ENCODE measurements at places on chromosomes 3 and 15.

DNA sequence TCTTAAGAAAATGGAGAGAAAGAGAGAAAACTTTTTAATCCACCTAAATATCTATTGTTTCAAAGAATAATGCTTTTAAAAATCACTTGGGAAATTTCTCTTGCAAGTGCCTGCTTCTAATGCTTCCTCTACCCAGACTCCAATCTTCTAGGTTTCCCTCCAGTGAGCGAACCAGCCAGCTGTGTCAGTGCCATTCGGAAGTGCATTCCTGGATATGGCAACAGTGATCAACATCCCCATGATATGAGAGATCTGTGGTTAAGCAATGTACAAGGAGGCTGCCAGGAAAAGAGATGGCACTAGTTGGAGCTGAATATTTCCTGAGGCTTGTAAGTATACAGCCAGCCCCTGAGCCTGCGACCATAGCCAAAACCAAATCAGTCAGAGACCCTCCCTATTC lies 53.3 kb upstream of the KCNMB2 start:
- DNase-seq, result no peak

DNA sequence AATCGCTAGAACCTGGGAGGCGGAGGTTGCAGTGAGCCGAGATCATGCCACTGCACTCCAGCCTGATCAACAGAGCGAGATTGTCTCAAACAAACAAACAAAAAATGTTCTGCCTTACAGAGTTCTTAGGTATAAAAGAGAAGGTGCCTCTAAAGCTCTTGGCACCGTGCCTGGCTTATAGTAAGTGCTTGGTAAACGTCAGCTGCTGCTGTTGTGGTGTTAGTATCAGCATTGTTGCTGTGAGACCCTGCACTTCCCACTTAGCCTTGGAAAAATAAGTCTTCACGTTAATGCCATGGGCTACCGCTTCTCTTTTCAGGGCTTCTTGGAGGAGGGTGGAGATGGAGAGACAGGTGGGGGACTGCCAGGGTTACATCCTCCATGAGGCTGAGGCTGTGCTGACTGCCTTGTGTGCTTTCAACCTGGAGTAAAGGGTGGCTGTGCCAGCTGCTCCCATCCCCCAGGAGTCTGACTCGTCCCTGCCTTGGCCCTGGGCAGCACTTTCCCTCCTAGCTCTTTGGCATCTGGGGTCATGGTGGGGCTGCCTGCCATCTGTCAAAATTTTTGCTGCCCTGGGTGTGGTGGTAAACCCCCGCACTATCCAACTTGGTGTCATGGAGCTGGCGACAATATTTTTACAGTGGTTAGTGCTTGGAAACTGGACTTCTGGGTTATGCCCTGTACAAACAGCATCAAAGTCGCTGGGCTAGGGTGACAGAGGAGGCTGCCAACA lies 17.8 kb downstream of the FLNB start:
- no peak for DNase-seq

DNA sequence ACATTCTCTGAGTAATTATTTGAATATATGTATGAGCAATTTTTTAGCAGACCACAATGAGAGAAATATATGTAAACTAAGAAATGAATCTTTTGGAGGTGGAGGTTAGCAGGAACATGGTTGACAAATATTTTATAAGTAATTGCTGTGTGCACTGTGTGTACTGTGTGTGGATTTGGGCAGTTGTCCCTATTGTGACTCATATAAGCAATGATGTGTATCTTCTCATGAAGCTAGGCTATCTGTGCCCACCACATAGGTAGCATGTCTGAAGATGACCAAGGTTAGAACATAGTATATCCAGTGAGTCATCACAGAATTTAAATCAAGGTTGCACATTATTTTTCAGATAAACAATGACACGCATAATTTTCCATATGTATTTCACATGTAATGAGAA lies 713.9 kb upstream of the GBE1 start:
- DNase-seq, result no peak

- no peak for DNase-seq
These were observed 49.7 kb upstream of the GOLGA6B start for GRCh38 chr15:72604794-72605193.

DNA sequence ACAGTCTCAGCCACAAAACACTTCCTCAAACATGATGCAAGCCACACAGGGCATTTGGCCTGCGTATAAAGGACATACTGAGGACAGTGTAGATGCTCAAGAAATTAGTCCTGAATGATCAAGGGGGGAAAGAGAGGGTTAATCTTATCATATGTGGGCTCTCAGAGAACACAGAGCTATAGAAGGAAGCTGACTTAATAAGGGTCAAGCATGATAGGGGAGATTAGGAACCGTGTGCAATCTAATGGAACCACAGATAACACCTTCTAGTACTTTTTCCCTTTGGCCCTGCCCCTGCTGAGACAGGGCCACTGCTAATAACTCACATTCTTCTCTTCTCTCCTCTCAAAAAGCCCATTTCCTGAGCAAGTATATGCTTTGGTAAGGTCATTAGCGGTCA lies 114.1 kb upstream of the ADAMTS9 start:
- no peak for DNase-seq

GRCh38 chr3:186287711-186288110 lies 74.3 kb downstream of the DGKG start:
- no peak for DNase-seq

DNA sequence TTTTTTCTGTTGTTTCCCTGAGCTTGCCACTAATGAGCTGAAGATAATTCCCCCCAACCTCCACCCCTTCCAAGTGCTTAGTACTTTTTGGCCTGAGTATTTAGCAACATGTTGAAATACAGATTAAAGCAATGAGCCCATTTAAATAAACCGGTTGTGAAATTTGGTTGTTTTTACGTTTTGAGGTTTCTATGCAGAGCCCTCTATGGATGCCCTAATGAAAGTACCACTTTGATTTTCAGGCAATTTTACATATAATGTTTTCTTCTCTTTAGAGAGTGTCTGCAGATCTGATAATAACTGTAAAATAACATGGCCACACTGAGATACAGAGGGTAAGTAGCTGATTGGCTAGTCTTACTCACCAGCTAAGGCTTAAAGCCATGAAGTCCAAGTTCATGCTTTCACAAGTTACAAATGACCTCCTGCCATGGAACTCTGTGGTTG lies 139.4 kb upstream of the SLC7A14 start:
- DNase-seq, result no peak

- no peak for DNase-seq
These were observed 68.0 kb downstream of the CHL1 start for GRCh38 chr3:264394-265156.

DNA sequence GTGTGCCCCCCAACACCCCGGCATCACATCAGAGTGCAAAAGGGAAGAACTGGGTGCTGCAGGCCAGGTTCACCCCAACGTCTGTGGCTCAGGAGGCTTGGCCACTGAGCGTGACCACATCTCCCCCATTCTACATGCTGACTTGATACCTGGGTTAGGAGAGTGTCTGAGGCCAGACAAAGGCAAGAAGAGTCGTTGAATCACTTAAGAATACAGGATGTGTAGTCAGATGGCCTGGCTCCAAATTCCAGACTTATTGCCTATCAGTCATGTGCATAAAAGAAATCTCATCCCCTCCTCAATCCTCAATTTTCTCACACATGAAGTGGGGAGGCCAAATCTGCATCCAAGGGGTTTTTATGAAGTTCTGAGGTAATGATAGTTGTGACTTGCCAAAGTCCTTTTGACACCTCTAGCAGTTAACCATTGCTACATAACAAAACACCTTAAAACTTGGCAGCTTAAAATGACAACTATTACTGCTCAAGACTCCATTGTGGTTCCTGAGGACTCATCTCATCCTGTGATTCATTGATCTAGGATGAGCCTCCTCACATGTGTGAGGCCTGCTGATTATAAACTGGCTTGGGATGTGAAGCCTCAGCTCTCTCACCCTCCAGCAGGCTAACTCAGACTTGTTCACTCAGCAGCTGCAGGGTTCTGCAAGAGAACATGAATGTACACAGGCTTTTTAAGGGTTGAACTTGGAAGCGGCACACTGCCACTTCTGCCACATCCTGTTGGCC lies 138.8 kb upstream of the TLE3 start:
- no peak for DNase-seq

DNA sequence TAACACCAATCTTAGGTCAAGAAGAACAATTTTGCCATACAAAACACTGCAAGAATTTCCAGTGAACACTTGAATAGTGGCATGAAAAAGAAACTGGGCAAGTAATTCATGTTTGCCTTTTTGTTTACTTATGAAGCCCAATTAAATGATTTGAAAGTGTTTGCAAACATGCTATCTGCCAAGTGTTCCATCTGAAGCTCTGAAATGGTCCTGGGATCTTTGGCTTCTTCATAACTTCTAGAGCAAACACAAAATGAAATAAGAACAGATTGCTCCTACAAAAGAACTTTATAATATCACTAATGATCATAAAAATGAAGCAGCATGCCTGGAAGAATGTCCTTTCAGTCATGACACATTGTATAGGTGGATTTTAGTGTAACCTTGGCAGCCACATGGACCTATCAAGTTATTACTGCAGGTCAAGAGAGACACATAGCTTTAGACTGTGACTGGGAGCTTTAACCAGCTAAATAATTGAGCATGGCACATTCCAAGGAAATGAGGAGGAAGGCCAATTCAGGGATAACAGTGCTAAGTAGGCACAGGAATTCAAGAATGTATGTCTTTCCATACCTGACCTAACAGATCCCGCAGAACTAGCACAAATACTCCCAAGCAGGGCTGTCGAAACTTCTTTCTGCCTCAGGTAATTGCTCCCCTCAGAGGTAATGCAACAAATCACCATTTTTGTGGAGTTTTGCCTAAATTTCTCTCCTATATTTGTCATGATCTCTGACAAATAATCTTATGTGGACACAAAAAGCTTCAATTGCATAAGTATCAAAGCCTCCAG lies 144.6 kb downstream of the DUT start:
- no peak for DNase-seq

DNA sequence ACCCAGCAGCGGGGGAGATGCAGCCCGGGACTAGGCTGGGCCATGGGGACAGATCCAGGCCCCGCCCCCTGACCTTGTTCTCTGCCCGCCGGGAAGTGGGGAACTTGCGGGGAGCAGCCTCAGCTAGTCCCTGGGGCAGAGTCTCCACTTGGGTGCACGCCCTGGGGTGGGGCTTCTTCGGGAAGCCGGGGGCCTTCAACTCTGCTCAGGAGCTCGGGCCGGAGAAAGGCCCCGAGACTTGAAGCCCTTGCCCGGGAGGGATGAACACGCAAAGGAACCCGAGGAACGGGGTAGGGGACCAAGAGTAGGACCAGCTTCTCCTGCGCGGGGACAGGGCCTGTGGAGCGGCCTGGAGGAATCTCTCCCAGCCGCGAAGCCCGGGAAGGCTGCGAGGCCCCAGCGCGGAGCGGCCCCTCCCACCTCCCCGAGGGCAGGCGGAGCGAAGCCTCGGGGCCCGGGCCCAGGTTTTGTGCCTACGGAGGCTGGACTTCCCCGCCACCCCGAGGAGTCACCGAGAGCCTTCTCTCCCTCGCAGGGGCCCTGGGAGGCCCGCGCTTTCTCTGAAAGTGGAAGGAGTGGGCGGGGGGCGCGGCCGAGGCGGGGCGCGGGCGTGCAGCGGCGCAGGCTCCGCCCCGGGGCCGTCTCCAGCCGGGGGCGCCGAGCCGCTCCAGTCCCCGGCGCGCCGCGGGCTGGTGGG lies at the start of gene ITPKA:
Gene ITPKA (plus strand): TSS at position 670 of the 697 bp plus-strand sequence. CDS start 54 bp downstream, outside the sequence.
- DNase-seq, result no peak

- DNase-seq, result no peak
These were observed 58.0 kb downstream of the PLD1 start for GRCh38 chr3:171752329-171752728.

- DNase-seq, result no peak
These were observed 40.8 kb downstream of the SRGAP3 start for GRCh38 chr3:9208605-9209152.

- no peak for DNase-seq
These were observed 14.2 kb upstream of the MB21D2 start for GRCh38 chr3:192931825-192932224.

DNA sequence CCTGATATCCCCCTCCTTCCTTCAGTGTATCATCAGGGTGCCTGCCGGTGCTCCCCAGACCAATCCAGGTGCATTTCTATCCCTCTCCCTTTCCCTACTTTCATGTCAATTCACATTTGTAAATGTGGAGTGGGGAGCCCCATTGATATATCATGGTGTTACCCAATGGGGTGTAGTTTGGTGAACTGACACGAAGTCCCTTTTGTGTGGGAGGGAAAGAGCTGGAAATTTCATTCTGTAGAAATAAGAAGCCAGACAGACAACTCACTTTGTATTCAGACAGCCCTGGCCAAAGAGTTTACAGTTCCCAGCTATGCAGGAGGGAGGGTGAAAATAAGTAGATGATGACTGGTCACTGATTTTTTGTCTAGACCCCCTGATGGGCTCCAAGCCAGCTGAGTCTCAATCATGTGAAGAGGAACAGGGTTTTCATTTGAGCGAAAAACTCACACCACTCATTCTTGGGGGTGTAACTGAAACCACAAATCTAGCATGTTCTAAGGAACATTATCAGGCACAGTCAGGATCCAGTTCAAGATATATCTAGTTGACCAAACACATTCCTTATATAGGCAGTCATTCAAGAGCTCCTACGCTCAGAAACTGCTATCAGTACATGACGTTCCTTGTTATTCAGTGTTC lies 58.9 kb downstream of the LMCD1 start:
- no peak for DNase-seq

DNA sequence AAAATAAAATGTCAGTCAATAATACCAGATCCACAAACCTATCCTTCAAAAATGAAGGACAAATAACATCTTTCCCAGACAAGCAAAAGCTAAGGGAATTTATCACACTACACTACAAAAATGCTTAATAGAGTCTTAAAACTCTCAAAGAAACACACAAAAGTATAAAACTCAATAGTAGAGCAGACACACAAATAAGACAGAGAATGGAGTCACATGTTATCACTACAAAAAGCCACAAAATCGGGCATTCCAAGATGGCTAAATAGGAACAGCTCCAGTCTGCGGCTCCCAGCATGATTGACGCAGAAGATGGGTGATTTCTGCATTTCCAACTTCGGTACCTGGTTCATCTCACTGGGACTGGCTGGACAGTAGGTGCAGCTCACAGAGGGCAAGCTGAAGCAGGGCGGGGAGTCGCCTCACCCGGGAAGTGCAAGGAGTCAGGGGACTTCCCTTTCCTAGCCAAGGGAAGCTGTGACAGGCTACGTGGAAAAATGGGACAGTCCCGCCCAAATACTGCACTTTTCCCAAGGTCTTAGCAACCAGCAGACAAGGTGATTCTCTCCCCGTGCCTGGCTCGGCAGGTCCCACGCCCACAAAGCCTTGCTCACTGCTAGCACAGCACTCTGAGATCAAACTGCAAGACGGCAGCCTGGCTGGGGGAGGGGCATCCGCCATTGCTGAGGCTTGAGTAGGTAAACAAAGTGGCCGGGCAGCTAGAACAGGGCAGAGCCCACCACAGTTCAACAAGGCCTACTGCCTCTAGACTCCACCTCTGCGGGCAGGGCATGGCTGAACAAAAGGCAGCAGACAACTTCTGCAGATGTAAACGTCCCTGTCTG lies 46.3 kb downstream of the SENP7 start:
- DNase-seq, result no peak

DNA sequence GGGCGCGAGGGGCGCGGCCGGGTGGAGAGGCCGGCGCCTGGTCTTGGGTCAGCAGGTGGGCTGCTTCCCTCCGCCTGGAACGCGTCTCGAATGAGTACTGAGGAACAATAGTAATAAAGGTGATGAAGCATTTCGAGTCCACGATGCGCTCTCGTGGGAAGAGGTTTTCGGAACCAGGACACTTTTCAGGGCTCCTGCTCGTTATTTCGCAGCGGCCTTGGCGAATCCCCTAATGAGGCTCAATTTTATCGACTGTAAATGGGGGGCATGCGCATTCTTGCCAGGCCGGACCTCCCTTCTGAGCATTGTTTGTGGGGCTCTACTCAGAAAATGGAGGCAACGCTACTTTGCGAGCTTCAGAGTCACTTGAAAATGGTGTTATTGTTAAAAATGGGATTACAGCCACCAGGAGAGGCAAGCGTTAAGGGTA lies 1.2 kb downstream of the NR2C2 start:
- no peak for DNase-seq

Data from hematopoietic multipotent progenitor cell treated with erythropoietin and hydrocortisone succinate and interleukin-3 and kit ligand, for 15 days (in vitro differentiated cells).